ENCODE measurements at places on chromosomes 3 and 15. TPM values are rescaled to one million over a fixed set of nuclear protein-coding genes. Genes with fewer than 3 reads are reported as not detected.

Gene SHF
- 7.8 TPM for total RNA-seq

Gene NANOGP8
- not detected for total RNA-seq

Gene ASB7
- total RNA-seq, result 20.6 TPM

Gene PLCH1
- 0.32 TPM for total RNA-seq

Gene CERS3
- total RNA-seq, result 0.36 TPM

Gene EPB42
- total RNA-seq, result not detected

Gene MASP1
- 204 TPM for total RNA-seq

Gene AGBL1
- not detected for total RNA-seq

Gene MNS1
- 0.73 TPM for total RNA-seq
